ENCODE measurements at places on chromosomes 3 and 15. TPM values are rescaled to one million over a fixed set of nuclear protein-coding genes. Genes with fewer than 3 reads are reported as not detected.

DNA sequence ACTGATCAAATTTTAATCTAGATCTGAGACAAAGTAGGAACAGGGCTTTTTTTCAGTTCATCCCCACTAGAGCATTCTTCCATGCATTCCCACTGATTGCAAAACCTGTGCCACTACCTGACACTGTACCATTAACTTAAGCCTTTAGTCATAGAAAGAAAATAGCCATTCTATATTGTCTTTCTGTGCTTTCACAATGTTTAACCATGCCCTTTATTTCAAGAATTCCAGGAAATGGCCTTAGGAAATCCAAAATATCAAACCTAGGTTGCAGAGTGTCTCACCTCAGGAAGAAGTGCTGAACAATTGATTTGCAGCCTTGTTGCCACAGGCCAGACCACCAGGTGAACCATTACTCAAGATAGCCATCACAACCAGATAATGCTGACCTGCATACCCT is 56.2 kb upstream of the TGFBR2 start:
- H3K4me1 ChIP-seq = no peaks in the 10 kb centered on the region
- H3K27ac ChIP-seq = no peak overlapping the region
- H3K36me3 ChIP-seq = no peaks in the 10 kb centered on the region
- no peak for DNase-seq

DNA sequence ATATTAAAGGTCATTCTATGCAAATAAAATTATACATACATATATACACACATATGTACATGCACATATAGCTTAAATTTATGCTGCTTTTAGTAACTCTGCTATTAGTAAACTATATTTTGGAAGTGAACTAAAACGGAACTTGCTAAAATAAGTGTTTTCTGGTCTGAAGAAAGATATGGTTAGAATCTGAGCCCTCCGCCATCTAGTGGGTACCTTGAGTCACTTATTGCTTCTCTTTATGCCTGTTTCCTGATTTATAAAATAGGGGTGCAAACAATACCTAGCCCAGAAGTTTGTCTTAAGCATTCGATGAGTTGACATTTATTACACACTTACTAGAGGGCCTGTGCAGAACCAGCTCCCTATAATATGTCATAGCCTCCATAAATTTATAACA is 255.7 kb downstream of the CNTN6 start:
- H3K27me3 ChIP-seq = no peaks in the 10 kb centered on the region
- H3K36me3 ChIP-seq = no peaks in the 10 kb centered on the region
- no peaks in the 10 kb centered on the region for H3K4me1 ChIP-seq

GPR160 gene
- 1.0 TPM for polyA plus RNA-seq

DNA sequence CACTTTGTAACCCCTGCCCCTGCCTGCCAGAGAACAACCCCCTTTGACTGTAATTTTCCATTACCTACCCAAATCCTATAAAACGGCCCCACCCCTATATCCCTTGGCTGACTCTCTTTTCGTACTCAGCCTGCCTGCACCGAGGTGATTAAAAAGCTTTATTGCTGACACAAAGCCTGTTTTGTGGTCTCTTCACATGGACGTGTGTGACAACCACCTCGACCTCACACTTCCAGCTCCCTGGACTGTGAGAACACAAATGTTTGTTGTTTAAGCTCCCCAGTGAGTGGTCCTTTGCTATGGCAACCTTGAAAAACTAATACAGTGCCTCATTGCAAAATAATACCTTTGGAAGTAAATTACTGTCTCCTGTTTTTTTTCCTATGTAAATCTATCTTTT is 299.2 kb upstream of the POU1F1 start:
- no peak overlapping the region for H3K4me3 ChIP-seq
- H3K27me3 ChIP-seq = no peaks in the 10 kb centered on the region
- peak; percentile 25 for DNase-seq
- H3K27ac ChIP-seq = no peak overlapping the region

FBLN2 gene
- polyA plus RNA-seq = 16.7 TPM

ILDR1 gene
- 0.28 TPM for polyA plus RNA-seq

SLC25A38 gene
- 25.7 TPM for polyA plus RNA-seq

- H3K27ac ChIP-seq = no peak overlapping the region
- no peaks in the 10 kb centered on the region for H3K4me1 ChIP-seq
- H3K4me3 ChIP-seq = no peak overlapping the region
- no peaks in the 10 kb centered on the region for H3K36me3 ChIP-seq
- H3K27me3 ChIP-seq = no peaks in the 10 kb centered on the region
Observed at GRCh38 chr3:152100491-152101132, 168.1 kb upstream of the MBNL1 start.

GRCh38 chr3:58824285-58824684 is 157.7 kb upstream of the FAM3D start:
- H3K4me3 ChIP-seq = no peak overlapping the region
- no peaks in the 10 kb centered on the region for H3K4me1 ChIP-seq
- no peaks in the 10 kb centered on the region for H3K27me3 ChIP-seq
- DNase-seq = no peak

RTP1 gene
- polyA plus RNA-seq = not detected

GRCh38 chr3:139124197-139124596 is 79.5 kb upstream of the PRR23C start:
- H3K4me1 ChIP-seq = no peaks in the 10 kb centered on the region
- no peaks in the 10 kb centered on the region for H3K36me3 ChIP-seq
- H3K4me3 ChIP-seq = no peak overlapping the region
- no peaks in the 10 kb centered on the region for H3K27me3 ChIP-seq

CYP1A2 gene
- not detected for polyA plus RNA-seq

GRCh38 chr3:99396651-99397275 is 241.6 kb upstream of the COL8A1 start:
- no peaks in the 10 kb centered on the region for H3K27me3 ChIP-seq
- no peak for DNase-seq
- H3K4me3 ChIP-seq = no peak overlapping the region

Measured in aorta (tissue), 5 donors.